ENCODE measurements at places on chromosomes 5 and 9. TPM values are rescaled to one million over a fixed set of nuclear protein-coding genes. Genes with fewer than 3 reads are reported as not detected.

The C7 gene
- not detected for total RNA-seq

The PCDHB15 gene
- total RNA-seq: not detected

The ANKRD34B gene
- total RNA-seq: not detected

The TAF11L11 gene
- total RNA-seq: not detected

The SEMA6A gene
- total RNA-seq: 0.40 TPM

The ENTPD2 gene
- not detected for total RNA-seq

The GRAMD2B gene
- total RNA-seq: 4.3 TPM

The CAMK4 gene
- total RNA-seq: 91.1 TPM
